Germinal center (tissue), 1 donor: ENCODE measurements at places on chromosomes 12 and 14.

- DNase-seq, result no peak
Measured at GRCh38 chr14:101851736-101852405, 90.4 kb downstream of the PPP2R5C start.

DNA sequence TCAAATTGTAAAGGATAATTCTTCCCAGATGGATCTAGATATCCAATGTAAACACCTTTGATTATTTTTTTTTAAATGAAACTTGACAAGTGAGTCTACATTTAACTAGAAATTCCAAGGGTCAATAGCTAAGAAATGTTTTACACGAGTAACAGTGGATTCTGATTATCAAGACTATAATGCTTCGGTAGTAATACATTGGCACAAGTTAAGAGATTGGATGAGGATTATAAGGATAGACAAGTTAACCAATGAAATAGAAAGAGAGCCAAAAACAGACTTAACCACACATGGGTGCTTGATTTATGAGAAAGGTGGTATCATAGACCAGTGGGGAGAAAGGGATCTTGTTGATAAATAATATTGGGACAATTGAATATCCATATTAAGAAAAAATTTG, 40.3 kb upstream of the PCED1B start:
- no peak for DNase-seq

- DNase-seq, result no peak
Measured at GRCh38 chr14:102683399-102684297, 91.2 kb downstream of the RCOR1 start.

- DNase-seq, result no peak
Measured at GRCh38 chr12:43453761-43454160, 98.2 kb downstream of the ADAMTS20 start.

- DNase-seq, result no peak
Measured at GRCh38 chr14:31930070-31930469, 147.0 kb upstream of the ARHGAP5 start.

DNA sequence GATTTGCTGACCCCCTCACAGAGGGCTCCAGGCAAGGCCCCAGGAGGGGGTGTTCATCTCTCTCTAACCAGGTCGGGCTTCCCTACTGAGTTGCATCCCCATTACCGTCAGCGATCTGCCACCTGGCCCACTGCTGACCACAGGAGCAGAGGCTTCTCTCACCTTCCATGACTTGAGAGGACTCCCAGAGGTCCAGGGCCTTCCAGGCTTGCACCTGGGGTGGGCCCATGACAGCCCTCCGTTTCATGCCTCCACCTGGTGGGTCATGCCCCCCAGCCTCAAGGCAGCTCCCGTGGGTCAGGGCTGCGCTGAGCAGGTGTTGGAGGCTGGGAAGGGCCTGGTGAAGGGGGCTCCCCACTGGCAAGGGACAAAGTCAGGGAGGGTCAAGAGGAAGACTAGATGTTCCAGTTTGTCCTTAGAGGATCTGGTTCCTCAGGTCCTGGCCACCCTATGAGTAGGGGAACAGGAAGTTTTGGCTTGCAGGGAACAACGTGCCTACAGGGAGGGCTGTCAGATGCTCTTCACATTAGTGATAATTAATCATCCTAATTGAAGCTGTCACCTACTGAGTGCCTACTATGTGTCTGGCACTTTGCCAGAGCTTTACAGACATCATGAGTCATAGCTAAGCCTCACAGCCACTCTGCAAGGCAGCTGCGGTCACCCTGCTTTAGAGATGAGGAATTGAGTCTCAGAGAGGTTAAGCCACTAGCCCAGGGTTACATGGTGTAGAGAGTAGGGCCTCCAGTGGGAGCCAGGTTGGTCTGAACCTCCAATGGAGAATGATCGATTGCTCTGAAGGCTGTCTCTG, 13.8 kb downstream of the NFKBIA start:
- DNase-seq, result no peak

- DNase-seq, result peak; percentile 16
Measured at GRCh38 chr12:112116232-112117060, 7.9 kb upstream of the NAA25 start.

DNA sequence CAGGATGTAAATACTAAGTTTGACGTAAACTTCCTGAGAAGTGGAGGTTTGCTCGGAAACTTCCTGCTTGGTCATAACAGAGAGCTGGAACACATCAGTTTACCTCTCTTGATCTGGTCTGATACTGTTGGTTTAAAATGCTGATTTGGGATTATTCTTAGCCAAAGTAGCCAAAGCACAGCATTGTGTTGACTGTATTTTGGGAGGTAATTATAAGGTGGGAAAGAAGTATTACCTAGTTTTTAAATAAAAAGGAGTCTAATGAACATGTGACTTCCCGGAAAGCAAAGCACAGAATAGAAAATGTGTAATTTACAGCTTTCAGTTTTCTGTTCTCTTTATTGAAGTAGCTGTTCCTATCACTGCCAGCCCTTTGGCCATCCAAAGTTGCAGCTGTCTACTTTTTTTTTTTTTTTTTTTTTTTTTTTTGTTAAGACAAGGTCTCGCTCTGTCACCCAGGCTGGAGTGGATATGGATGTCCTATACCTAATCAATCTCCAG, 52.2 kb upstream of the SRP54 start:
- peak; percentile 13 for DNase-seq

DNA sequence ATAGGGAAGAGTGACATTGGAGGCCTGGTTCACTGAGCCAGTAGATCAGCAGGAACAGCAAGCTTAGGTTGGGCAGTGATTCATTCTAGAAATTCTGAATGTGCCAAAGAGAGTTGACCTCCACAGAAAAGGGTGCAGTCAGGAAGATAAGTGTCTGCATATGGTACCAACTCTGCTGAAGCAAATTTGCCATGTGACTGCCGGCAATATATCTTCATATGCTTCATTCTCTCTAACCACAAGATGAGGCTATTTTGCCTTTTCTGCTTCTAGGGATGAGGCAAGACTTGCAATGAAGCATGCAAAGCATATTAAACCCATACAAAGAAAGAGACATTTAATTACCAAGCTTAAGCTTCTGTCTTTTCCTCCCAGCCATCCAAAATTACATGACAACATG, 13.6 kb downstream of the CCDC198 start:
- DNase-seq, result no peak

GRCh38 chr12:105858981-105859710, 279.6 kb downstream of the NUAK1 start:
- DNase-seq, result no peak

DNA sequence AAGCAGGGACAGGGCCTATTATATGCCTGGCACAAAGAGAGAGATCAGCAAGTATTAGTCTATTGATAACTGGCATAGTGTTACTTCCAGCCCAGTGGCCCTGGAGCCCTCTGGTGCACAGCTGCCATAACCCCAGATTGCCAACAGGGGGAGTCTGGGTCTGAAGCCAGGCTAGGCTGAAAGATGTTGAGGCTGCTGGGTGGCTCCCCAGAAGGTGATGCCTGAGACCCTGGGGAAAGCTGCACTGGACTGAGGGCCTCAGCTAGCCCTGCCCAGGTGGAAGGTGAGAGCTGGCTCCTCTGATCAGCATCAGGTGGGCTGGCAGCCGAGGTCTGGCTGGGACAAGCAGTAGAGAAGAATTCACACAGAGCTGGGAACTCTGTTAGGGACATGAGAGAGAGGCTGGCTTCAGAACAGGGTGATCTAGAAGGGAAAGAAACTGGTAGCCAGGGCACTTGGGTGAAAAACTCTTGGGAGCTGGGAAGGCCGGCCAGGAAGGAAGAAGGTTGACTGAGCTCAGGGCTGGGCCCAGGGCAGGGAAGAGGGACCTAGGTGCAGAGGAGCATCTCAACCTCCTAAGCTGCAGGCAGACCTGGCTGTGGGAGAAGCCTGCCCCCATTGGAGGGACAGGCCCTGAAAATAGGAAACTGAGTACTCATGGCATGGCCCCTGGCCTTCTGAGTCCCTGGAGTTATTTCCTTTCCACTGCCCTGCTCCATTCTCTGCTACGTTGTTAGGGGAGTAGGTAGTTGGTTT, 3.9 kb downstream of the GZMH start:
- peak; percentile 64 for DNase-seq

DNA sequence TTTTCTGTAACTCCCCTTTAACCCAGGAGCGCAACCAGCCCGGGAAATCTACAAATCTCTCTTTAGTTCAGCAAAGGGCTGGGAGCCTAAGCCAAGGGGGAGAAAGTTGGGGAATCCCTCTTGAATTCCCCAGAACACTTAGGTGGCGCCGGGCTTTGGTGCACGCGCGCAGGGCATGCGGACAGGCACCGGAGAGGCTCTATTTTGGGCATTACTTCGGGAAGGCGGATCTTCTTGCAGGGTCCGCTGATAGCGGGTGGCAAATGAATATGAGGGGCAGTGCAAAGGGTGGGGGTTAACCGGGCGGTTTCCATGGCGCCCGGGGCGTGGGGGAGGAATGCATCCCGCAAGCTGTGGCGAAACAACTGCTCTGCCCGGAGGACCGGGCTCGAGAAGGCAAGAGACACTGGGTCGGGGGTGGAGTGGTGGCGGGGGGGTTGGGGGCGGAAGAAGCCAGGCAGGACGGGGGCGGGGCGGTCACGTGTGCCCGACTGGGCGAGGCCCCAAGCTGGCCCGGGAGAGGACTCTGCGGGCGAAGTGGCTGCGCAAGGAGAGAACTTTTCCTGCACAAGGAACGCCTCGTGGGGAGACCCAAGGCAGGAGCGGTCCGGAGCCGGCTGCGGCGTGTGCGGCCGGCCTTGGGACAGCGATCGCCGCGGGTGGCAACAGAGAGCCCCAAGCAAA, at the start of gene FLVCR2:
TSS of gene FLVCR2 (plus strand) at position 519 of the 684 bp plus-strand sequence. CDS start 353 bp downstream, outside the sequence.
- DNase-seq, result peak; percentile 74

GRCh38 chr12:53964315-53964713, 8.6 kb upstream of the HOXC11 start:
- DNase-seq, result no peak

DNA sequence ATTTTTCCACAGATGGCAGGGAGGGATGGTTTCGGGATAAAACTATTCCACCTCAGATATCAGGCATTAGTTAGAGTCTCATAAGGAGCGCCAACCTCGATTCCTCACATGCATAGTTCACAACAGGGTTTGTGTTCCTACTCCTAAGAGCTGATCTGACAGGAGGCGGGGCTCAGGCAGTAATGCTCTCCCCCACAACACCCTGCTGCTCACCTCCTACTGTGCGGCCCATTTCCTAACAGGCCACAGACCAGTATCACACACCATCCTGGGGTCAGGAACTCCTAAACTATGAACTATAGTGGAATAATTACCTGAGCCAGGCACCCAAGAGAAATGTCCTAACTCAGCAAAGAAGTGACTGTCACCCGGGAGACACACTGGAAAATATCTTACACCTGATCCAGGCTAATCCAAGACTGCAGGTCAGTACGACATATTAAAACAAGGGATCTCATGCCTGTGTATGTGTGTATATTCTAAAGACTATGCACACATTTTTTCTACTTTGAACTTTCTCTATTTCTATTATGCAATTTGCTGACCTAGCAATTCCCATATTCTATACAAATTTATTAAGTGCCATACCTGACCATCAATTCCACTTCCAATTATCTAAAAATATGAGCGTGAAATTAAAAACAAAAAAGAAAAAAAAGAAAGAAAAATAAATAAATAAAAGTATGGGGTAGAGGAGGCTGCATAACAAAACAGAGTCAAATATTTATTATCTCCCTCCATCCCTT, 4.7 kb downstream of the NAA25 start:
- no peak for DNase-seq

GRCh38 chr12:30661210-30661609, 34.5 kb downstream of the IPO8 start:
- no peak for DNase-seq

DNA sequence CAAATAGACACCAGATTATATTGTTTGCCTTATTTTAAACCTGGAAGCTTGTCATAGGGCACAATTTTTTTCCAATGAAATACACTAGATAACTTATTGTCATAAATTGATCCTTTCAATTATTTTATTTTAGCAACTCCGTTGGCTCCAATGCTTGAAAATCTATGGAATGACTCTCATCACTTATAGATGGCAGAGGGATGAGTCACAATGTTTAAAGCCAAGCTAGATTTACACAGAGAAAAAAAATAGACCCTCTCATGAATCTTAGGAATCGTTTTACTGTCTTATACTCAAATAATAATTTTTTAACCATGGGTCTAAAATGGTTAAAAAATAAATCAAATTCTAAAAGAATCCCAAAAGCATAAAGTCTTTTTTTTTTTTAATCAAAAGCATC, 1276.6 kb upstream of the FLRT2 start:
- DNase-seq, result no peak

GRCh38 chr14:88631091-88631490, 68.3 kb downstream of the ZC3H14 start:
- DNase-seq, result no peak

GRCh38 chr12:6551496-6552139, 4.2 kb downstream of the IFFO1 start:
- DNase-seq, result no peak

GRCh38 chr12:32398816-32399369, 465 bp upstream of the FGD4 start:
- no peak for DNase-seq

- no peak for DNase-seq
Measured at GRCh38 chr12:24820872-24821271, 128.0 kb downstream of the BCAT1 start.

GRCh38 chr14:87133073-87133801, 859.7 kb downstream of the GALC start:
- no peak for DNase-seq

GRCh38 chr14:20630340-20631022, 11.0 kb downstream of the OR6S1 start:
- DNase-seq, result peak; percentile 22

DNA sequence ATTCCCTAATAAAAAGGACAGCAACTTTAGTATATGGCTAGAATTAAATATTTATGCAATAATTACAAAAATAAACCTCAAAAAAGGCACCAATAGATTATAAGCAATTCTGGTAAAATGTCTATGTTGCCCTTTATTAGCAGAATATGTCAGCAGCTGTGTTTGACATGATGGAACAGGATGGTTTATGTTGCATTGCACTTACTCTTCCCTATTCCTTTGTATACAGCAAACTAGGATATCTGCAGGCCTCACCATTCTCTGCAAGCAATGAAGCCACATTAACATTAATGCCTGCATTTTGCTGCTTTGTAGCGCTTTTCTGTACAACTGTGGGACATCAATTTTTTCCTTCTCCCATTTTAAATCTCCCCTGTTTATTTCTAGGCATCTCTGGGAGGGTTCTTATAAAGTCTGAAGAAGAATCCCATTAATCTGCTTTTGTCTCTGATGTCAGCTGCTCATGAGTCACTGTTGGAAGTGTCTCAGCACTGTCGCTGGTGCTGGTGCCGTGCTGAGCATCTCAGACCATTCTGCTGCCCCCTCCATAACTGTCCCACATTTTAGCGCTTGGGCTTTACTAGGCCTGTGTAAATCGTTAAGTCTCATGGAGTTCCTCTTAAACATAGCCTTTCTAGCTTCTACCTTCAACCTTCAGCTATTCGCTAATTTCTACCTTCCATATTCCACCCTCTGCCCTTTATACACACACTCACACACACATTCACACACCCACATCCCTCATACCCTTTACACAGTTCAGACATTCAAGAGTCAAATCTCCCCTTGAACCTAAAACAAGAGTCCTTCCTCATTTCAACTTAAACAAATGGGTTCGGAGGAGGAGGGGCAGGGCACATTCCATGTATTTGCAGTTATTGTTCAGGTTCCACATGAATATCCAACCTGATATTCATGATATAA, 64.4 kb upstream of the TRHDE start:
- no peak for DNase-seq
